ENCODE measurements at places on chromosomes 16 and 17.

DNA sequence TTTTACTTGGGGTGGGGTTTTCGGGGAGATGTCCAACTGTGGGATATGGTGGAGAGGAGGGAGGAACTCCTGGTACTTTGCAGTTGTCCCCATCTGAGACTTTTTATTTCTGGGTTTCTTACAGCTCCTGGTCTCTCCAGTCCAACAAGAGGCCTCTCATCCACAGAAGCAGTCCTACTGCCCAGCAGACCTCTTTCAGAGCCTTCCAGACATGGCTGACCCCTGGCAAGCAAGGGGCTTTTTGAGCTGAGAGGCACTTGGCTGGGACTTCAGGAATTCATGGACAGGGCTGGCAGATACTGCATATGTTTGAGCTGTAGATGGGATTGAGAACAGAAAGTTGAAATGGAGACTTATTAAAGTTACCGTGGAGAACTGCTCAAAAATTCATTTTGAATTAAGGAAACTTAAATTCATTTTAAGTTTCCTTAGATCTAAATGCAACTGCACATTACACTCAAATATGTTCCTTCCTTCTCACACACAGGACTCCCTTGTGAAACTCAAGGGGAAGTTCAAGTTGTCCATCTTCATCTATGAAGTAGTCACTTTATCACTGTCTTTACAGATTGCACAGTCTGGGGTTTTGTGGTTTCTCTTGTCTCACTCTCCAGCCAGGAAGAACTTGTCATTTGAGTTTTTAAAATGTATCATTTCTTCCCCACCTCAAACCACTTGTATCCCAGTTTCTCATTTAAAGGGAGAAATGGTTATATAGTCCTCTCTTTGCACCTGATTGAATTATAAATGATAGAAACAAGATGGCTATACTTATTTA, 1.1 kb downstream of the LASP1NB start:
- no peak for DNase-seq

- no peak for DNase-seq
Measured at GRCh38 chr17:78737332-78737731, 44.7 kb downstream of the CYTH1 start.

GRCh38 chr17:36714789-36715188, 113.4 kb downstream of the MRM1 start:
- DNase-seq, result no peak

DNA sequence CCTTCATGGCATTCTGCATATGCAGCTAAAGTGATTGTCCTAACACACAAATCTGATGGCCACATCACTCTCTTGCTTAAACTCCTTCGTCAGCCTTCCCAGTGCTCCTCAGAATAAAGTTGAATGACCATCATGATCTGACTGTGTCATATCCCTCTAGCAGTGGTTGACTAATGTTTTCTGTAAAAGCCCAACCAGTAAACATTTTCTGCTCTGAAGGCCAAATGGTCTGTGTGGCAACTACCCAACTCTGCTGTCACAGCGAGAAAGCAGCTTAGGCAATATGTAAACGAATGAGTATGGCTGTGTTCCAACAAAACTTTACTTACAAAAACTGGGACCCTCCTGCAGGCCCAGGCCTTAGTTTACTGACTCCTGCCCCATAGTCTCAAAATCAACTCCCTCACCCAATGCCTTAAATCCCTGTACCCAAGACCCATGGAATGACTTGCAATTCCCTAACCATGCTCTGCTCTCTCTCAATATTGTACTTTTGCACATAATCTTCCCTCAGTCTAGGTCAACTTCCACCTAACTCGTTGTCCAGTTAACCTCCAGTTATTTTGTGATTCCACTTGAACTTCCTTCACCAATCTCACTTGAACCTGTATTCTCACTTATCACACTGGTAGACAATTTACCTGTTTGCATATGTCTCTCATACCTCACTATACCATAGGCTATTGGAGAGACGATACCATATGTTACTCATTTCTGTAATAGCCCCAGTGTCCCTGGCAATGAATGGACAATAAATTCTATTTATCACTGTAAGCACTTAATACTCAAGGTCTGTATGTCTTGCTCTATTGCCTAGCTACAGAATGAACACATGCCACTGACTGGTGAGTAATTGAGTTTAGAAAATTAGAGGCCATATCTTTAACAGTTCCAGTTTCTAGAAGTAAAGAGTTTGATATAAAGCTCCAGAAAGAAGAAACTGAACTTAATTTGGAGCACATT, 29.1 kb downstream of the TMEM100 start:
- no peak for DNase-seq

GRCh38 chr17:76095943-76096342, 7.6 kb downstream of the EXOC7 start:
- DNase-seq, result no peak

- DNase-seq, result no peak
Measured at GRCh38 chr16:8951447-8952280, 12.0 kb downstream of the USP7 start.

- DNase-seq, result no peak
Measured at GRCh38 chr17:63843910-63844677, 1.6 kb upstream of the SMARCD2 start.

DNA sequence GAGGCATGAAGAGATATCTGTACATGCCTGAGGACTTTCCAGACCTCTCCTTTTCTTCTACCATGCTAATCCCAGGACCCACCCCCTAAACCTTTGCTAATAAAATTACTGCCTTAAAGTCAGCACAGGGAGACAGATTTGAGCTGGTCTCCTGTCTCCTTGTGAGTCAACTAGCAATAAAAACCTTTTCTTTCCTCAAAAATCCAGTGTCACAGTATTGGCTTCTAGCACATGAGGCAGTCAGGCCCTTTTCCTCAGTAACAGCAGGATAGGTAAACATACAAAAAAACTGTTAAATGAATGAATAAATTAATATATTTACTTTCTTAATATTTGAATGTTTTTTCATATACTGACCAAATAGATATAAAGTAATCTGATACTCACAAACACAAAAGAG, 41.3 kb downstream of the ABCA10 start:
- DNase-seq, result no peak

GRCh38 chr16:68478526-68479250, 30.4 kb upstream of the SMPD3 start:
- DNase-seq, result no peak

DNA sequence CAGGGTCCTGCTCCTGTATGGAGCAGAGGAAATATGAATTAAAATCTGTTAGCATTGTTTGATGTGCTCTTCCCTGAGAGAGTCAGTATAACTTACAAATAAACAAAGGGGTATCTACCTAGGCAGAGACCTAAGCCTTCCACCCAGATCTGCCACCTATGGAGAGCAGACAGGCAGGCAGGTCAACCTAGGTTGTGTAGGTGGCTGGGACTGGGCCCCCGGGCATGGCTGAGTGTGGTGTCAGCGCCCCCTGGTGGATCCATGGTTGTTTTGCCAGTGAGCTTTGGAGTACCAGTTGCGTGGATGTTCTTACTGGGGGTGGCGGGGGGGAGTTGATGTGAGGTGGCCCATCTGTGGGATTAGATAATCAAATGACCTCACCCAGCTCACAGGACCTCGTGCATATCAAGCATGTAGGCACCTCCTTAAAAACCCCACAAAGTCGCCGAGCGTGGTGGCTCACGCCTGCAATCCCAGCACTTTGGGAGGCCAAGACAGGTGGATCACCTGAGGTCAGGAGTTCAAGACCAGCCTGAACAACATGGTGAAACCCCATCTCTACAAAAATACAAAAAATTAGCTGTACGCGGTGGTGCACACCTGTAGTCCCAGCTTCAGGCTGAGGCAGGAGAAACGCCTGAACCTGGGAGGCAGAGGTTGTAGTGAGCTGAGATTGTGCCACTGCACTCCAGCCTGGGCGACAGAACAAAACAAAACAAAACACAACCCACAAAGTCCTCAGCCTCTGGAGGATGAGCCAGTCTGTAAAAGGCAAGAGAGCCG, 17.6 kb downstream of the DUS2 start:
- DNase-seq, result peak; percentile 68

DNA sequence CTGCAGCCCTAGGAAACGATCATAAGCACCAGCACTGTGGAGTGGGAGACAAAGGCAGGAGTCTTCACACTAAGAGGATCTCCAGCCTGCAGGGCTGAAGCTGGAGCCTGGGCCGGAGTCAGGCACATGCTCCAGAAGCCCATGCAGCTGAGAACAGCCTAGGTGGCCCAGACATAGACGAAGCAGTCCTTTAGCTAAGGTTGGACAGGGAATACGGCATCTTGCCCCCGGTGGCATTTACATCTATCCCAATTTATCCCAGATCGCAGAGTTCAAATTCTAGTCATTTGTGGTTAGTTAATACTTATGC, 13.9 kb downstream of the TSPOAP1 start:
- no peak for DNase-seq

GRCh38 chr17:9044772-9045463, 23.6 kb downstream of the NTN1 start:
- DNase-seq, result no peak

DNA sequence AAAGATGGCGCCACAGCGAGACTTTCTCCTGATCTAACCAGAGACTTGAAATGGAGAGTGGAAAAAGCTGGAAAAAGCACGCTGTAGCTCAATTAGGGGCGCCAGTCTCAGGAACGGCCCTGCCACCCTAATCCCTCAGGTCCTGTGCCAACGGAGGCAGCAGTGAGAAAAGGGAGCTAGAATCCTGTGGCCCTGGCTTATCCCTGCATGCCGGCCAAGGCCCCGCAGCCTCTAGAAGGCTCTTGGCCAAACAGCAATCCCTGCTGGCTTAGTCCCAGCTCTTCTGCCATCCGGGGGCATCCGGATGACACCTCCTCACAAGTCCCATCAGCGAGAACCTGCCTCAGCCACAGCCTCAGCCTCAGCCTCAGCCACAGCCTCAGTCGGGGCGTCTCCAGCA, 69.8 kb downstream of the MRM3 start:
- DNase-seq, result no peak

DNA sequence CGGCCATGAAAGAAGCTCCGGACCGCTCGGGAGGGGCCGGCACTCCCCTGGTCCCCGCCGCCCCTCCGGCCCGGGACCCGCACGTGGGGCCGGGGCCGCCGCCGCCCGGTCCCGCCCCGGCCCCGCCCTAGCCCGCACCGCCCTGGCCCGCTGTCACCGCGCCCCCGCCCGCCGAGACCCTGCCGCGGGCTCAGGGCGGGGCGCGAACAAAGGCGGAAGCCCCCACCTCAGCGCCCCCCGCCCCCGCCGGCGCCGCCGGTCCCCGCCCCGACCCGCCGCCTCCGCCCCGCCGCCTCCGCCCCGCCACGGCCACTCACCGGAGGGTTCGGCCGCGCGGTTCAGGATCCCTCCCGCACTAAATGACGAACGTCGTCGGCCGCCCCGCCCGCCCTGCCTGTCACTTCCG, at the start of gene ARHGDIA:
TSS of gene ARHGDIA (minus strand) at position 357 of the 406 bp plus-strand sequence. CDS start 1,407 bp downstream, outside the sequence.
- DNase-seq, result no peak

GRCh38 chr17:19369107-19369778, 6.7 kb upstream of the B9D1 start:
- DNase-seq, result no peak

DNA sequence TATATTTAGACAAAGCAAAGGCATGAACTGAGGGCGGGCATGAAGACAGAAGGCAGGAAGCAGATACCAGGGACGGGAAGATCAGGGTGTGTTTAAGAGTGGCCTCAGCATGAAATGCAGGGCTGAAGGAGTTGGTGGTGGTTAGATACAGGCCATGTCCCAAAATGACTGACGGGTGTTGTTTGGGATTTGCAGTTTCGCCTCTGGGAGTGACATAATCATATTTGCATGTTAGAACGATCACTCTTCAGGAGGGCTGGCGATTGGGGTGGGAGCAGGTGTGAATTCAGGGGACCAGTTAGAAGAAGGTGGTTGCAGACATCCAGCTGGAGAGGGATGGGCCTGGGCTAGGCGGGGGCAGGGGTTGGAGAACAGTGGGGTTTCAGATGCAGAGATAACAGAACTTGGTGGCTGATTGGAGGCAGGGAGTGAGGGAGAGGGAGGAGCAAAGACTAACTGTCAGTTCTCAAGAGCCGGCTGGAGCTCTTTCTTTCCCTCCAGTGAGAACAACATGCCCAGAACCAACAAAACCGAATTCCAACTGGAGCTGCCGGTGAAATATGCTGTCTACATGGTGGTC, 27.2 kb upstream of the ITGAX start:
- DNase-seq, result no peak

DNA sequence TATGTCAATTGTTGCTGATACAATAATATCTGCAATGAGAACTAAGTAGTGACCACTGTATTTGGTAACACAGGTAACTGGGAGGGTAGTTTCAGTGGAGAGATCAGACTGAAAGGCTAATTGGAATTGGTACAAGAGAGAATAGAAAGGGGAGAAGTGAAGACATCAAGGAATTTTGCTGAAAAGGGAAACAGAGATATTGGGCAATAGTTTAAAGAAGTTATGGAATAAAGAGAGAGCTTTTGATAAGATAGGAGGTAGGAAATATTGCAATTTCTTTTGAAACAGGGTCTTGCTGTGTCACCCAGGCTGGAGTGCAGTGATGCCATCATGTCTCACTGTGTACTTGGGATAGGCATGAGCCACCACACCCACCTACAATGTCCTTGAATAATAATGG, 26.9 kb upstream of the CDH11 start:
- DNase-seq, result no peak

DNA sequence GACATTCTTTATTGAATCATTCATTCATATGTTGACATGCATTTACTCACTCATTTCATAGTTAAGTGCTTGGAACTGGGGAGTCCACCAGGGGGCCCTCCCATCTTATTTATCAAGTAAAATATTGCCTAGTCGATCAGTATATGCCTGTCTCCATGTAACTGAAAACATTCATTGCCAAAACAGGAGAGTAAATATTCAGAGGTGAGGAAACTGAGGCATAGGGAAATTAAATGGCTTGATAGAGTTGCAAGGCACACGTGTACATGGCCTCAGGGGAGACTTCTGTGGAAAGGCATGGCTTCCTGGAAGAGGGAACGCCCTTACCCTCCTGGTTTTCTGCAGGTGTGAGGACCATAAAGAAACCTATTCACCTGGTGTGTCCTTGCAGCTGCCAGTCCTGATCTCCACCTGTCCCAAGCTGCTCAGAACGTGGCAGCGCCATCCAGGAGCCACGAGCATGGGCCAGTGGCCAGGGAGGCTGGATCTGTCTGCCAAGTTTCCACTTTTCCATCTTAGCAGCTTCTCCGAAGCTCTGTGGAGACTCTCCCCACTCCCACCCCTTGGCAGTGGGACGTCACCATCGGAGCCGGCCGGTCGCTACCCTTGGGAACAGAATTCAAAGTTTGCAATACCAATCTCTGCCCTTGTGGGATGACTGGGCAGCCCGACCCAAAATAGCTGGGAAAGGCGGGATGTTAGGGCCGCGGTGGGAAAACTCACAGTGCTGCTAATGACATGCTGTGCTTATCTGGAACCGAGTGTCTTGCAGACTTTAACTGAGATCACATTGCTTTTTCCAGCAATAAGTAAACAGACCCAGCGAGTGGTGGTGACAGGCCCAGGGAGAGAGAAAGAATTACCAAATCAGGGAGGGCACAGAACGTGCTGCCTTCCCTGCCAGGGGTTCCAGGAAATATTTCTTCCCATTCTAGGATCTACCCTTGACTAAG, 4.1 kb upstream of the C1QTNF1 start:
- DNase-seq, result no peak

All from NK-92 treated with Interleukin-12 subunit alpha and Interleukin-12 subunit beta, amount 100 ng/mL, for 24 hours (cell line).